ENCODE measurements at places on chromosomes 16 and 17.
A peak's percentile ranks its signal among the peaks of the same experiment; 100 is the strongest.

- DNase-seq = no peak
Measured at GRCh38 chr17:79974566-79975497, 60.8 kb downstream of the TBC1D16 start.

DNA sequence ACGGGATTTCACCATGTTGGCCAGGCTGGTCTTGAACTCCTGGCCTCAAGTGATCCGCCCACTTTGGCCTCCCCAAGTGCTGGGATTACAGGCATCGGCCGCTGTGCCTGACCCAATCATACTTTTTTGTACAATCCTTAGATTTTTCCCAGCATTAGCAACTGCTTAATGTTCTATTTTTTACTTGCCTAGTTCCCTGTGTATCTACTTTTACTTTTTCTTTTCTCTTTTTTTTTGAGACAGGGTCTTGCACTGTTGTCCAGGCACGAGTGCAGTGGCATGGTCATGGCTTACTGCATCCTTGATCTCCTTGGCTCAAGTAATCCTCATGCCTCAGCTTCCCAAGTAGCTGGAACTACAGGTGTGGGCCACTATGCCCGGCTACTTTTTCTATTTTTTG is 9.5 kb downstream of the GRB2 start:
- no peak for DNase-seq

DNA sequence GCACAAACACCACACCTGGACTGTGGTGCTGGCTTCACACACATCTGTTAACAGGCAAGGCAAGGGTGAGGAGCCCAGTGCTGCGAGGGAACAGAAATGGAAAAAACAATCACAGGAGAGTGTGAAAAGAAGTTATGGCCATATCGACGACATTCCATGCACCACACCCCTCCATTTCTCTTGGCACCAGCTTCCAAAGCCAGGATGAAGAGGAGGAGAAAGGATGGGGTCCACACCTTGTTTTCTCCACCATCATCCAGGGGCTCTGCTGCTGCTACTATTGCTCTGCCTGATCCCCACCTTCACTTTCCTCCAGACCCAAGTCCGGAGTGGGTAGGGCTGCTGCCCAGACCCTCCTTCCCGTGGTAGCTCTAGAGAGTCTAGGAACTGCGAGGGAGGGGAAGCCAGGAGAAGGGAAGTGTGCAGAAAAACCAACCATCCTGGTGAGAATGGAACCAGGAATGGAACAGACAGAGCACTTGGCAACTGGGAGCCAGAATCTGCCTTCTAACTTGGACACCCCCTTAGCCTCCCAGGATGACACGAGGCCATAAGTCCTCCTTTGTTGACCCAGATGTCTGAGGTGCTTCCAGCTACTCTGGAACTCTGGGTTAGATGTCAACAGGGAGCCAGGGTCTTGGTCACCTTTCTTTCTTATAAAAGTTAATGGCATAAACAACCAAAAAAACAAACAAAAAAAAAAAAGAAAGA is 1.2 kb upstream of the PROCA1 start:
- DNase-seq = no peak

GRCh38 chr17:72184805-72185204 is 64.0 kb downstream of the SOX9 start:
- peak; percentile 29 for DNase-seq

DNA sequence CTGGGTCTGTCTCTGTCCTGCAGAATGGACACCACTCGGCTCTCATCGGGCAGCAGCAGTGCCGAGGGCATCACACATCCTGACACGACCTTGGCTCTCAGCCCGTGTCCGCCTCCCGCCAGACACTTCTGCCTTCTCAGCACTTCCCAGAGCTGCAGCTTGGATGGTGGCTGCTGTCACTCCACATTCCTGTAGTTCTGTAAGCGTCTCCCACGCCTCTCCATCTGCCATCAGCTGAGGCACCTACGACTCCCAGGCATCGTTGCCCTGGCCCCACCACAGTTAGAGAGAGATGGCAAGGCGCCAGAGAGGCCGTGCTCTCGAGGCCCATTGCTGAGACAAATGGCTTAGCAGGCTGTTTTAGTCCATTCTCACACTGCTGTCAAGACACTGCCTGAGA is 195.9 kb upstream of the CHMP6 start:
- DNase-seq = peak; percentile 86

DNA sequence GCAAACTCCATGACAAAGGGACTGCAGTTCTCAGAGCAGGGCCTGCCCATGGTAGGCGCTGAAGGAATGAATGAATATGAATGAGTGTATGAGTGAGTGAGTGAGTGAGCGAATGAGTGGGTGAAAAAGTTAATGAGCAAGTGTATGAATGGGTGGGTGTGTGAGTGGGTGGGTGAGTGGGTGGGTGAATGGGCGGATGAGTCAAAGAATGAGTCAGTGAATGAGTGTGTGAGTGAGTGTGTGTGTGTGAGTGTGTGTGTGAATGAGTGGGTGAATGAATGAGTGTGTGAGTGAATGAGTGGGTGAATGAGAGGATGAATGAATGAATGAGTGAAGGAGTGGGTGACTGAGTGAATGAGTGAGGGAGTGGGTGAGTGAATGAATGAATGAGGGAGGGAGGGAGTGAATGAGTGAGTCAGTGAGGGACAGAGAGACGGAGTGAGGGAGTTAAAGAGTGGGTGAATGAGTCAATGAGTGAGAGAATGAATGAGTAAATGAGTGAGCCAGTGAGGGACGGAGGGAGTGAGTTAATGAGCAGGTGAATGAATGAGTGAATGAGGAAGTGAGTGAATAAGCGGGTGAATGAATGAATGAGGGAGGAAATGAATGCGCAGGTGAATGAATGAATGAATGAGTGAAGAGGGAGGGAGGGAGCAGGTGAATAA is 11.1 kb upstream of the CHMP6 start:
- DNase-seq = no peak

DNA sequence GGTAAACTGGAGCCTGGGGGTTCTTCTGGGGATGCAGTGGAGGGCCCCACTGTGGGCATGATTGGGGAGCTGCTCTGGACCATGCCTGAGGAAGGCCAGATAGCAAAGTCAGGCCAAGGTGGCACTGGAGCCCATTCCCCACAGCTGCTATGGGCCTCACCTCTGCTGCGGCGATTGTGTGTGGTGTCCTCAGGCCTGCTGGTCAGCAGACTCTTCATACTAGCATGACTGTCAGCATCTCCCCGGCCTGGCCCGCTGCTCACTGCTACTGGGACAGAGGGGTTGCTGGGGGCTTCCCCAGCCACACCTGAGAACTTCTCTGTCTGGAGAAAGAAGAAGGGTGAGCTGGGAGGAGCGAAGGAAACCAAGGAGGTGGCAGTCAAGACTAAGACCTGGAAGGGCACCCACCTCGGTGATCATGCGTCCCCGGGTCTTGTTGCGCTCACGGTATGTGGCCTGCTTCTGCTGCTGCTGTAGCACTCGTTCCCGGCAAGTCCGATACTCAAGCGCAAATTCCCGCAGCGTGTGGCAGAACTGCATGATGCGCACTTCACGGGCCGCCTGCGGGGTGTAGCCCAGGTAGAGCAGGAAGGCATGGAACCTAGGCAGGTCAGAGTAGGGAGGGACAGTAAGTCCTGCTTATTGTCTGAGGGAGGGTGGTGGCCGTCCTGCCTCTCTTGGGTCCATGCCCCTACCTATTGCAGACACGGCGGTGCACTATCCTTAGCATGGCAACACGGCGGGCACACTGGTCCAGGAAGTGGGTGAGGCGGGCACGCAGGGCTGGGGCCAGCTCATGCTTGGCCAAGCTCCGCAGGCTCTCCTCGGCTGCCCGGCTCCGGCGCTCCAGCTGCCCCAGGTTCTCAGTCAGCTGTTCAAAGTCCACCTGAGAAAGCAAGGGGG is 3.2 kb downstream of the TMEM208 start:
- no peak for DNase-seq

GRCh38 chr17:64769712-64770111 is 107.6 kb upstream of the SMURF2 start:
- no peak for DNase-seq

- no peak for DNase-seq
Measured at GRCh38 chr16:70434484-70435260, 4.2 kb downstream of the ST3GAL2 start.

- no peak for DNase-seq
Measured at GRCh38 chr16:86041807-86042206, 142.8 kb downstream of the IRF8 start.

GRCh38 chr16:17510567-17510966 is 39.8 kb upstream of the XYLT1 start:
- no peak for DNase-seq

- DNase-seq = peak; percentile 86
Measured at GRCh38 chr16:64074706-64075105, 1047.2 kb downstream of the CDH11 start.

DNA sequence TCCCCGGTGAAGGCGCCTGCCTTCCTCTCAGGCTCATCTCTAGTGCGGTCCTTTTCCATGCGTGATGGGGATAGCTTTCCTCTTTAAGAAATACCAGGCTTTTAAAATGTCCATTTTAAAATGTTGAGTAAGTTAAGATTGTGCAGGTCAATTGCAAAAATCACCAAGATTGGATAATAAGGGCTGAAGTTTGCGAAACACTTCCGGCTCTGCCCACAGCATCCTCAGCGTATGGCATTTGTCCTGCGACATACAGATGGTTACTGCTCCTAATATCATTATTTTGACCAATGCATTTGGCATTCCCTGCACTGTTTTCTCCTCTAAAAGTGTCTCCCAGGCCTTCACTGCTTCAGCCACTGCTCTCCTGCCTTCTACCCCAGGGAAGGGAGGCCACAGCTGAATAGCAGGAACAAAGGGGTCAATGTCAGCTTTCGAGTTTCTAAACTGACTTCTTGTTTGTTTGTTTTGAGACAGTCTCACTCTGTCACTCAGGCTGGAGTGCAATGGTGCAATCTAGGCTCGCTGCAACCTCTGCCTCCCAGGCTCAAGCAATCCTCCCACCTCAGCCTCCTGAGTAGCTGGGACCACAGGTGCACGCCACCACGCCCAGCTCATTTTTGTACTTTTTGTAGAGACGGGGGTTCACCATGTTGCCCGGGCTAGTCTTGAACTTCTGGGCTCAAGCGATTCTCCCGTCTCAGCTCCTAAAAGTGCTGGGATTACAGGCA is 91.9 kb downstream of the CRISPLD2 start:
- no peak for DNase-seq

DNA sequence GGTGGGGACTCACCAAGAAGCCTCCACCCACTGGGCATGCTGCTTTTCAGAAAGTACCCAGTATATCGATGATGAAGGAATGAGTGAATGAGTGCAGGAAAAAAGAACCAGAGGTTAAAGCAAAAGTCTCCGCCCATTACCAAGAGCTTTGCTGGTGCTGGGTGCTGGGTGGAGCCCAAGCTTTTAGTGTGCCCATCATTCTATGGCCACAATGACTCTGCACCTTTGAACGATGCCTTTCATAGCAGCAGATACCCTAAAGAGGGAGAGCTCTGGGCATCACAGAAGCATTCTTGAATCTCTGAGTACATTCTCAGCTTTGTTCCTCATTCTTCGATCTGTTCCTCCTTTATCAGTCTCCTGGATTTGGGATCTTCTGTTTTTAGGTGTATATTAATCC is 450.7 kb upstream of the CCL2 start:
- no peak for DNase-seq

DNA sequence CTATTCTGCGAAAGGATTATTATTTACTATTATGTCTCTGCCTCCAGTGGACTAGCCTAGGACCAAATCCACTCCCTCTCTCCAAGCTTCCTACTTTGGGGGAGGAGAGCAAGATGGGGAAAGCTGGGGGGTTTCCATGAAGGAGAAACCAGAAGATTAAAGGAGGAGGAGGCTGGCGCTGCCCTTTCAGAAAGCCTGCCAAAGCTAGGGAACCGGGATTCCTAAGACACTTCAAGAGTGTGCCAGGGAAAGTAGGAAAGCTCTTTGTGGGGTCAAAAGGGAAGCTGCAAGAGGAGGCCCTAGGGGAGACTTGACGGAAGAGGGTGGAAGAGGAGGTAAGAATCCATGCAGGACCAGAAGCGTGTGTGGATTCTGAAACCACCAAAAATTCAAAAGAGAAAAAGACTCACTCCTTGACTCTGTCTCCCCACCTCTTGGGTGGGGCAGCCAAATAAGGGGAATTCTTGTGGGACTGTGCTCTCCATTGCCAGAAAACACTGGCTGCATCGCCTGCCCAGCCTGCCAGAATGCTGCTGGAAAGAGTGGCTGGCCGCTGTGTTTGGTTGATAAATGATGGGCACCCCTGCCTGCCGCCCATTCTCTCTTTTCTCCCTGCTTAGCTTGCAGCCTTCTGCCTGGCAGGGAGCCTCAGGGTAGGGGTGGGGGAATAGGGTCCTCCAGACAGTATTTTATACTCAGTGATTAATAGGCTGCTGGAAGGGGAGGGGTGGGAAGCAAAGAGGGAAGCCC is 11.8 kb upstream of the KAT7 start:
- DNase-seq = no peak

DNA sequence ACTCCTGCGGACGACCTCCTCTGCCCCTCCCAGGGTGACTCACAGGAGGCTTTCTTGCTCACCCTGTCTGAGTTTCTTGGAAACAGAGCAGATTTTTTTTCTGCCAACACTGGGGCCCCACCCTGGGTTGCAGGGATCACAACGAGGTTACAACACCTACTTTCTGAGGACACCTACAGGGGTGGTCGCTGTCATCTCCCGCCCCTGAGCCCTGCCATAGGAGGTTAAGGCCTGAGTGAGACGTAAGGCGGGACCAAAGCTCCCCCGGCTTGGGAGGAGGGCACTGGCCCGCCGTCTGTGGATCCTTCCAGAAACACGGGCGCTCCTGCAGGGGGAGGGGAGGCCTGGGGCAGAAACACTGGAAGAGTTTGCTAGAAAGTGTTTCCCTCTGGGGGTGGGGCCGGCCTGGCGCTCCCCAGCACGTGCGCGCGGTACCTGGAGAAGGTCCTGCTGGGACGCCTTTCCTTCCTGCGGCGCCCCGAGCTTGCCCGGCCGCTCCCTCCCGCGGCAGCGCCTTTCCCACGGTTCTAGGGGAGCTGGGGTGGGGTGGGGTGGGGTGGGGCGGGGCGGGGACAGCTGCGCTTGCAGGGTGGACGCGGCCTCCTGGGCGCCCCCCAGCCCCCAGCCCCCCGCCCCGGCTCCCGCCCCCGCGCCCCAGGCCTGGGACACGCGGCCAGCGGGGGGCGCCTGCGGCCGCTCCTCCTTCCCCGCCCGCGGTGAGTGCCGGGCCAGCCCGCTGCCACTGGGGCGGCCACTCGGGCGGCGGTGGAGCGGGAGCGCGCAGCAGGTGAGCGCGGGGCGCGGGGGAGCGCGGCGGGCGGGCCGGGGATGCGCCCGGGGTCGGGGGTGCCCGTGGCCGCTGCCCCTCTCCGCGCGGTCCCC is 20.7 kb upstream of the ADCY7 start:
- peak; percentile 44 for DNase-seq

- no peak for DNase-seq
Measured at GRCh38 chr17:51435171-51435552, 174.8 kb downstream of the UTP18 start.

DNA sequence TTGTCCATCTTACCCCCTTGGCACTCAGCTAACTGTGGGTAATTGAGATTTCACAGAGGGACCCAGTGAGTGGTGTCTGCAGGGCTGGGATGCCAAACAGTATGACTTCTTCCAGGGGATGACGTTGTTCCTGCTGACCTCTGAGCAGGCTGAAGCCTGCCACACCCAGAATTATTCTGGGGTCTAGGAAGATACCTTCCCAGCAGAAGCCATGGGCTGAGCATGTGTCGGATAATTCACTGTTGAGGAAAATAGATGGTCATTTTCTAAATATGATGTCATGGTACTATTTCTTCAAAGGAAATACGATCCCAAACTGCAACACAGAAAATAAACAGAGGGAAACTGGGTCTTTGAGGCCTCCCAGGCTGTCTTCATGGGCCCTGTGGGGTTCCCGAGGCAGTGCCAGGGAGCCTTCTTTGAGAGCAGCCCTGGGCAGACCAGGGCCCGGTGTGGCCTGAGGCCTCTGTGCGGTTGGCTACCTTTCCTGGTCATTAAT is 17.4 kb downstream of the WNT9B start:
- DNase-seq = no peak

- peak; percentile 49 for DNase-seq
Measured at GRCh38 chr17:78563189-78564145, 13.7 kb downstream of the DNAH17 start.

All from muscle of leg (tissue), 16 donors.